ENCODE measurements at places on chromosomes 4 and X.

- DNase-seq: peak; percentile 33
Observed at GRCh38 chr4:71187404-71188155, 151.2 kb upstream of the SLC4A4 start.

GRCh38 chrX:16786791-16787735 is 797 bp downstream of the TXLNG start:
- peak; percentile 37 for DNase-seq

GRCh38 chrX:14013054-14013453 is 16.6 kb downstream of the GEMIN8 start:
- no peak for DNase-seq

- DNase-seq: no peak
Observed at GRCh38 chr4:157095716-157096115, 19.8 kb downstream of the GLRB start.

DNA sequence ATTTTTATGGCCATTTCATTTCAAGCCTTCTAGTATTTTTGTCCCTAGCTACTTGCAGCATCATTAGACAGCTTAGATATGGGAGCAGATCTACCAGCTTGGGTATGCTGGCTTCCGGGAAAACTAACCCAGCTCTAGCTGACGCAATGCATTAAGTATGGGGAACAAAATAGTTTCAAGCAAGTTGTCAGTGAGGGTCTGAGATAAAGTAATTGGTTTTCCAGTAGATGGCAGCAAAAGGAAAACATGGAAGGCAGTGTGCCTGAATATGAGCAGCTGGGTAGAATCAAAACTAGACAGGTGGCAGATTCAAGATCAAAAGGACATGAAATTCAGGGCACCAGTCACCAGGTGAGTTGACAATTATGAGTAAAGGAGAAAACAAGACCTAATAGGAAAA is 340.9 kb upstream of the CTSO start:
- no peak for DNase-seq

- no peak for DNase-seq
Observed at GRCh38 chr4:154084864-154085263, 296.0 kb upstream of the SFRP2 start.
